ENCODE measurements at places on chromosomes 7 and 10.

GRCh38 chr10:12406764-12407400, 57.5 kb downstream of the CAMK1D start:
- no peak overlapping the region for H3K4me3 ChIP-seq
- no peak for DNase-seq
- peaks cover 3% of the 10 kb centered on the region for H3K4me1 ChIP-seq
- H3K27me3 ChIP-seq: peaks cover 1% of the 10 kb centered on the region

DNA sequence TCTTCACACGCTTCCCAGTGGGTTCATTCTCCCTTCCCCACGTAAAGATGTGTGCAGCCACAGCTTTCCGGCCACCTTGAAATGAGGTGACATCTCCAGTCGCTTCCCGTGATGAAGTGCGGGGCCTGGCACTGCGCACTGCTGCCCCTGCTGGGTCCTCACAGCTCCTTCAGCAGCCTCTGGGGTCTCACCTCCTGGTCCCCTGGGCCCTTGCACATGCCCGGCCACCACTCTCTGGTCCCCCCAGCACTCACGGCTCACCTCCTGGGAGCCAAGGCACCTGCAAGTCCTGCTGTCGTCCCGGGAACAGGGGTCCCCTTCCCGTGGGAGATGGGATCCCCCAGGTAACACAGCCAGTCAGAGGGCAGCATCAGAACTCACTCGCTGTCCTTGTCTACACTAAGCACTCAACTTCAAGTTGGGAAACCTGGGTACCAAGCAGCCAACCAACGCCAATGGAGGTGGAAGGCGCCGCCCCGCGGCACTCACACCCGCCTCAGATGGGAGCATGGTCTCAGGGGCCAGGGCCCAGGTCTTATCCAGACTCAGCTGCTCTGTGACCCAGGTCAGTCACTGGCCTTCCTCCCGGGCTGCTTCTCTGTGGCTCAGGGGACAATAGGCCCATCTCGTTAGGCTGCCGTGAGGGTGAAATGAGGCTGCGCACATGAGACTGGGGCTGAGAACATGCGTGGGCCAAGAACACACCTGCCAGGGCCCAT, 176.2 kb downstream of the PTPRN2 start:
- H3K4me1 ChIP-seq: peaks cover 2% of the 10 kb centered on the region
- no peak overlapping the region for H3K4me3 ChIP-seq
- DNase-seq: no peak
- H3K36me3 ChIP-seq: peaks cover 6% of the 10 kb centered on the region

- H3K4me1 ChIP-seq: no peaks in the 10 kb centered on the region
- H3K36me3 ChIP-seq: no peaks in the 10 kb centered on the region
- H3K27me3 ChIP-seq: peaks cover 9% of the 10 kb centered on the region
- no peak overlapping the region for H3K27ac ChIP-seq
- H3K4me3 ChIP-seq: no peak overlapping the region
These were observed 175.4 kb downstream of the GRID1 start for GRCh38 chr10:86191166-86191565.

DNA sequence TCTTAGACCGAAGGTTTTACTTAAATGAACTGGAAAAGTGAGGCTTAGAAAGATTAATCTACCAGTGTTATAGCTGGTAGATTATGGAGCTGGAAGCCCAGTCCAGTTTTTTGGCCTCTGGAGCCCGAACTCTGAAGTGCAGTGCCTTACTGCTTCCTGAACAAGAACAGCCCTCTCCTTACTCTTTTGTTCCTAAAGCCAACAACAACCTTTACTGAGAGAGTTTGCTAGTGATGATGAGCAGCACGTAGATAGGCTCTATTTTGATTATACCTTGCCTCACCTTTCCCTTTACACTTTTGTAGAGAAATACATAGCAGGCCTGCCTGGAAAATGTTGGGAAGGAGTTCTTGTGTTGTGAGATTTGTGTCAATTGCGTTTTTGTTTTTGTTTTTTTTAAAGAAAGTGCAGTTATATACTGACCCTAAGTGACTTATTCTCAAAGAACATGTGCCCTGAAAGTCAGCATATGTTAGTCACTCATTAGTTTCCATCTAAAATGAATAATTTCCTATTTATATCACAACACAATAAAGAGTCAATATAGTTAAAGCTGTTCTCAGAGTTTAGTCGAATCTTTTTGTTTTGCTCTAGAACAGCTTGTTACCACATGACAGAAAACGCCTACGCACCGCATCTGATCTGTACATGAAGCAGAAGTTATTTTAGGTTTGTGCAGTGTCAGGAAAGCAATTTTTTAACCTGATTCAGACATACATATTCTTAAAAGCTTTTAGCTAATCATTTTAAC, 33.0 kb downstream of the PLEKHA1 start:
- H3K4me1 ChIP-seq: peaks cover 37% of the 10 kb centered on the region
- H3K27ac ChIP-seq: peak overlapping the region; percentile 4
- H3K27me3 ChIP-seq: peaks cover 2% of the 10 kb centered on the region
- no peak for DNase-seq
- no peaks in the 10 kb centered on the region for H3K36me3 ChIP-seq

- peaks cover 24% of the 10 kb centered on the region for H3K4me1 ChIP-seq
- no peak for DNase-seq
- no peak overlapping the region for H3K4me3 ChIP-seq
- H3K27me3 ChIP-seq: peaks cover 2% of the 10 kb centered on the region
These were observed 222.2 kb upstream of the FZD1 start for GRCh38 chr7:91041901-91042484.

DNA sequence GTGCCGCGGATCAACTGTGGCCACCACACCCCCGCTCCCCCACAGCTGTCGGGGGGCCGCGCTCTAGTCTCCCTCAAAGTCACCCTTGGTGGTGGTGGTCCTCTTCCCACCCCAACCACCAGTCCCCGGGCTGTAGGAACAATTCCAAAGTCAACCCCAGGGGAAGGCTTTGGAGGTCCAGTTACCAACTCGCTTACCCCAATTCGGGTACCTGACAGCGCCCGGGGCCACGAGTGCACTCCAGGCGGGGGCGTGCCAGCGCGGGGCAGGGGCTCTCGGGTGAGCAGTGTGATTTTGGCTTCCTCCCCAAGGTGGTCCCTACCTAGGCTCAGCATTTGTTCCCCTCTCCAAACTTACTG, 584 bp upstream of the ZMIZ1 start:
- DNase-seq: peak; percentile 61
- H3K27me3 ChIP-seq: peaks cover 10% of the 10 kb centered on the region
- peaks cover 3% of the 10 kb centered on the region for H3K36me3 ChIP-seq
- peak overlapping the region; percentile 87 for H3K4me3 ChIP-seq

- H3K27me3 ChIP-seq: no peaks in the 10 kb centered on the region
- no peak overlapping the region for H3K4me3 ChIP-seq
- H3K4me1 ChIP-seq: no peaks in the 10 kb centered on the region
- no peaks in the 10 kb centered on the region for H3K36me3 ChIP-seq
These were observed 436.3 kb upstream of the NPVF start for GRCh38 chr7:25664593-25664992.

GRCh38 chr7:16399916-16400892, 21.1 kb downstream of the CRPPA start:
- H3K4me3 ChIP-seq: peak overlapping the region; percentile 44
- no peaks in the 10 kb centered on the region for H3K4me1 ChIP-seq
- peaks cover 19% of the 10 kb centered on the region for H3K27me3 ChIP-seq
- DNase-seq: no peak
- no peak overlapping the region for H3K27ac ChIP-seq
- peaks cover 35% of the 10 kb centered on the region for H3K36me3 ChIP-seq

DNA sequence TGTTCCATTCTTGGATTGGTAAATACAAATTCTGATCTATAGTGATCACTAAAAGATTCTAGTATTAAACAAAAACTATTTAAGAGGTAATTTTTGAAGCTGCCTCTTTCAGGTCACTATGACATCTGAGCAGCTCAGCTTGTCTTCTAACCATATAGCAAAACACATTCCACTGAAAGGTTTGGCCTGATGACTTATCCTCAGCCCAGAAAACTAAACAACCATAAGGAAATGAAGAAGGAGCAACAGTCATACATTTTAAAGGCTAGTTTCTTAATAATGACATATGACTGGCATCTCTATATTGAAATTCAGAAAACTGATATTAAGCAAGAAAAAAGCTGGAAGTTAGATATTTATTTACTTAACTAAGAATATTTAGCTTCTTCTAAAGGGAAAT, 24.6 kb downstream of the NT5C2 start:
- peaks cover 3% of the 10 kb centered on the region for H3K4me1 ChIP-seq
- no peak overlapping the region for H3K27ac ChIP-seq
- H3K36me3 ChIP-seq: peaks cover 13% of the 10 kb centered on the region
- no peak for DNase-seq
- H3K27me3 ChIP-seq: peaks cover 2% of the 10 kb centered on the region
- H3K4me3 ChIP-seq: no peak overlapping the region

DNA sequence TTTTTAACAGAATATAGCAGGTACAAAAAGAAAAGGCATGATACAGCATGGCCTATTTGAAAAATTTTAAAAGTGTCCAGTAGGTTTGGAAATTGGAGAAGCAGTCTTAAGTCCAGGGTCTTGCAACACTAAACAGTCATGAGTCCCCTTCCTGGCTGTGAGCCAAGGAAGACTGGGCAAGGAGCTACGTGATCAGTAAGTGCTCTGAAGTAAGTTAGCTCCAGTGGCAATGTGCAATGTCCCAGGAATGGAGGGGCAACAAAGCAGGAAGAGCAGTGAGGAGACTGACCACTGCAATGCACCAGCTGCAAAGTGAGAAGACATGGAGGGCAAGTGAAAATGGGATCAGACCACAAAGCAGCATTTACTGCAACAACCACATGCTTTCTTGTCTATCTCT, 72.9 kb upstream of the GRID1 start:
- no peaks in the 10 kb centered on the region for H3K27me3 ChIP-seq
- peaks cover 21% of the 10 kb centered on the region for H3K36me3 ChIP-seq
- no peak for DNase-seq
- no peak overlapping the region for H3K27ac ChIP-seq
- no peak overlapping the region for H3K4me3 ChIP-seq
- H3K4me1 ChIP-seq: no peaks in the 10 kb centered on the region

- no peak for DNase-seq
- H3K27ac ChIP-seq: no peak overlapping the region
- no peak overlapping the region for H3K4me3 ChIP-seq
- H3K27me3 ChIP-seq: peaks cover 8% of the 10 kb centered on the region
- H3K36me3 ChIP-seq: no peaks in the 10 kb centered on the region
- no peaks in the 10 kb centered on the region for H3K4me1 ChIP-seq
These were observed 79.0 kb downstream of the C10orf105 start for GRCh38 chr10:71640607-71641006.

DNA sequence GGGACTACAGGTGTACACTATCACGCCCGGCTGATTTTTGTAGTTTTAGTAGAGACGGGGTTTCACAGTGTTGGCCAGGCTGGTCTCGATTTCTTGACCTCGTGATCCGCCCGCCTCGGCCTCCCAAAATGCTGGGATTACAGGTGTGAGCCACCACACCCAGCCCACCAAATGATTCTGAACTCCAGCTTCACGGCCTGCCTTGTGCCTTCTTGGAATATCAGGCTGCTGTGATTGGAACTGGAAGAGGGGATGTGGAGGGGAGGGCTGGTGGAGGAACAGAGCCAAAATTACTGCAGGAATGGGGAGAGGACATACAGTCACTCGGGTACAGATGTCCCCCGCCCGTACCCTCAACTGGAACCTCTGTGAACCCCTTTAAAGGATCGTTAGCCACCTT, 268.4 kb downstream of the ACTR3B start:
- H3K36me3 ChIP-seq: no peaks in the 10 kb centered on the region
- H3K4me3 ChIP-seq: no peak overlapping the region
- H3K27ac ChIP-seq: no peak overlapping the region
- no peak for DNase-seq
- peaks cover 8% of the 10 kb centered on the region for H3K4me1 ChIP-seq

GRCh38 chr7:138865843-138866242, 67.8 kb upstream of the ATP6V0A4 start:
- H3K36me3 ChIP-seq: peaks cover 22% of the 10 kb centered on the region
- peaks cover 6% of the 10 kb centered on the region for H3K4me1 ChIP-seq
- no peaks in the 10 kb centered on the region for H3K27me3 ChIP-seq
- no peak for DNase-seq
- H3K27ac ChIP-seq: no peak overlapping the region

- peak; percentile 82 for DNase-seq
- H3K36me3 ChIP-seq: peaks cover 63% of the 10 kb centered on the region
- H3K4me3 ChIP-seq: peak overlapping the region; percentile 72
- H3K27ac ChIP-seq: peak overlapping the region; percentile 86
- peaks cover 69% of the 10 kb centered on the region for H3K4me1 ChIP-seq
These were observed 48.7 kb downstream of the PODXL start for GRCh38 chr7:131507592-131508331.

DNA sequence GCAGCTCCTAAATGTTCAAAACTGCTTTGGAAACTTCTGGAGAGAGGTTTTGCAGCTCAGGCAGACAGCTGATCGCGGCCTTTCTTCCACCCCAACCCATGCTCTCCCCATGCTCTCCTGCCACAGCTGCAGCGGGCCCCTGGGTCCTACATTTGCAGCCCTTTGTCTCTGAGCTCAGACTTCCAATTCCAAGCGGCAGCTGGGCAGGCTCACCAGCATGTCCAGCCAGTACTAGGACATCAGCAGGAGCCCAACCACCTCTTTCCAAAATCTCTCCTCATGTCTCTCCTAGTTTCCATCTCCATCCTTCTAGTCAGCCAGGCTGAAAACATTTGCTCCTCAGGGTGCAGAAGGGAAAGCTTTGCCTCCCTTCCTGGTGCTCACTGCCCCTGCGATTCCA, 6.0 kb downstream of the LEP start:
- no peak overlapping the region for H3K27ac ChIP-seq
- peaks cover 2% of the 10 kb centered on the region for H3K27me3 ChIP-seq
- H3K36me3 ChIP-seq: peaks cover 3% of the 10 kb centered on the region
- no peak for DNase-seq
- H3K4me1 ChIP-seq: peaks cover 2% of the 10 kb centered on the region
- no peak overlapping the region for H3K4me3 ChIP-seq

GRCh38 chr7:18352339-18353255, 143.0 kb upstream of the HDAC9 start:
- peaks cover 11% of the 10 kb centered on the region for H3K4me1 ChIP-seq
- no peak overlapping the region for H3K27ac ChIP-seq
- no peaks in the 10 kb centered on the region for H3K36me3 ChIP-seq
- DNase-seq: peak; percentile 60
- H3K27me3 ChIP-seq: peaks cover 4% of the 10 kb centered on the region

DNA sequence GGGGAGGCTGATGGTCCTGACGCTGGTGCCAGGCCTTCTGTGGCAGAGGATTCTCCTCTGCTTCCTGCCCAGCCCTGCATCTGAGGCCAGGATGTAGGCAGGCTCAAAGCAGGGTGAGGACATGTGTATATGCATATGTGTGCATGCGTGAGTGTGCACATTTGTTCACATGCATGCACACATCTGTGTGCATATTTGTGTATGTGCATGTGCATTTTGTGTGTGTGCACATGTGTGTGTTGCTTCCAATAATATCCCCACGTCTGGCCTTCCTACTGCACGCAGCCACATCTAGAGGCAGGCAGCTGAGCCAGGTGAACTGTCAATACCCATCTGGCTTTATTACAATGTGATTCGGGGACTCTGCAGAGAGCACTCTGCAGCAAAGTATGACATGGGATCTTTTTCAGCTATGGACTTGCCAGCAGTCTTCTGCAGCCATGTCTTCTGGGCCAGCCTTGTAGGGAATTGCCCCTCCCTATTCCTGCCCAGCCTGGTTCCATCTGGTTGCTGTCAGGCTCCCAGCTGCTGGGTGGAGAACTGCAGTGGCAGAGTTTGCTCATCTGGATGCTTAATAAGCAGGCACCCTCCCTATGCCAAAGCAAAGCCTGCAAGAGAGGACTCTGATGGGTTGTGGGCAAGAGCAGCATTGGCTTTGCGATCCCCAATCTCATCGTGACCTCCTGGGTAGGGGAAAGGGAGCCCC, 140.7 kb downstream of the PFKFB3 start:
- H3K27me3 ChIP-seq: no peaks in the 10 kb centered on the region
- H3K36me3 ChIP-seq: peaks cover 4% of the 10 kb centered on the region
- no peak for DNase-seq
- H3K4me1 ChIP-seq: peaks cover 6% of the 10 kb centered on the region
- H3K4me3 ChIP-seq: no peak overlapping the region
- no peak overlapping the region for H3K27ac ChIP-seq

- H3K27me3 ChIP-seq: no peaks in the 10 kb centered on the region
- peak within 1 kb of the TSS; percentile 99 for H3K27ac ChIP-seq
- H3K4me1 ChIP-seq: peaks cover 29% of the 10 kb centered on the region
- H3K4me3 ChIP-seq: peak within 1 kb of the TSS; percentile 95
- peak; percentile 38 for DNase-seq
- no peaks in the 10 kb centered on the region for H3K36me3 ChIP-seq
These were observed at the start of gene ARID5B for GRCh38 chr10:61900829-61901792. ARID5B (plus strand) TSS chr10:61901699; CDS start chr10:61901710, 11 bp downstream.

Data from endothelial cell (in vitro differentiated cells).